ENCODE measurements at places on chromosomes 11 and 22. TPM values are rescaled to one million over a fixed set of nuclear protein-coding genes. Genes with fewer than 3 reads are reported as not detected.

- DNase-seq: no peak
These were observed 61.5 kb upstream of the EP300 start for GRCh38 chr22:41030891-41031290.

DNA sequence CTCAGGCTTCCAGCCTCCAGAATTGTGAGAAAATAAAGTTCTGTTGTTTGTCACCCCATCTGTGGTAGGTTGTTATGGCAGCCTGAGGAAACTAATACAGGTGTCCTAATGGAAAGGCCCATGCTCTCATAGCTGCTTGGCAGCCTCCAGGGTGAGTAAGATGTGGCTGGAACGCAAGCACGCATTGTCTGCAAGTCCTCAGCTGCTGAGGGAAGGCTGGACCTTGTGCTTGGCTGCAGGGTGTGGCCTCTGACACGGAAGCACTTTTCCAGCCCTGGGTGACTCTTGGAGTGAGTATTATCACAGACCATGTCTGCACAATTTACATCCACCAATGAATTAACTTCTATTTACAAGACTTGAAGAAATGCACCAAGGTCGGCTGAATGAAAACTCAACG is 44.4 kb upstream of the BARX2 start:
- no peak for DNase-seq

- no peak for DNase-seq
These were observed 48.3 kb upstream of the AMOTL1 start for GRCh38 chr11:94719876-94720275.

DNA sequence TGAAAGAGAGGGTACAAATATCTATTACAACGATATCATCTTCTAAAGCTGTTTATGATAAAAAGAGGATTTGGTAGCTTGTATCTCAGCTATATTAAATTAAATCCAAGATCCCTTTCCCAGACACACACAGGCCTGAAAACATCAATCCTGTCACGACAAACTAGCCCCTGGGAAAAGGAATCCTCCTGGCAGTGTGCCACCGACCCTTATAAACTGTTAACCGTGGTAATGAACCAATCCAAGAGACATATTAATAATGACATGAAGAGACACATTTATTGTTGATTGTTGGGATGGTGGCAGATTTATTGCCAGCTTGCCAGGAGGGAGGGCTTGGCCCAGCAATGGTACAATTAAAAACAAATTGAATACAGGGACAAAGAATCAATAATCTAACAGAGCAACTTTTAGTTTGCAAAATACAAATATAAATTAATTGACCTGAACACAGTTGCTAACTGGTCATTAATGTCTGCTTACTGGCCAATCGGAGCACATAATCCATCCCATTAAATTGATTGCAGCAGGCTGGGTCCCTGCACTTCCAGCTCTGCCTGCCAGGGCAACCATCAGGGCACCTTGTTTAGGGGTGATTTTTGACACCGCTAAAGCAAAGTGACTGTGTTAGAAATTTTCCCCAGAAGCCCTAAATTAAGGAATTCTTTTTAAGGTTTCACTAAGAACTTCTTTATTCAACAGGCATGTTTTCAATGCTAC is 887.6 kb downstream of the OPCML start:
- no peak for DNase-seq

DNA sequence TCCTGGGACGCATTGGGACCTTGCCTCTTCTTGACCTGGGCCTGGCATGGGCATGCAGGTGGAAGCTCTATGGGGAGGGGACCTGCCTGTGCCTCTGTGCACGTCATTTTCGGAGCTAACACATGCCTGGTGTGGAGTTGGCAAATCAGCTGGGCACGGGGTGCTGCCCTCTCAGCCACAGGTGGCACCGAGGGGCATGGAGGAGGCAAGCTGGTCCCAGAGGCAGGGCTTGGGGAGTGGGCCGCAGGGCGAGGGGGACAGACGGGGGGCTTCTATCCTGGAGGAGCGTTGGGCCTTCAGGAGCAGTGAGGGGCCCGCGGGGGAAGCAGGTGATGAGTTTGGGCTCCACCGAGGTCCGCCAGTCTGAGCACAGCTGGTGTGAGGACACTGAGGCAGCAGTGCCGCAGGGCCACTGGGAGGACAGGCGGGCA is 362.0 kb downstream of the TBC1D22A start:
- no peak for DNase-seq

DNA sequence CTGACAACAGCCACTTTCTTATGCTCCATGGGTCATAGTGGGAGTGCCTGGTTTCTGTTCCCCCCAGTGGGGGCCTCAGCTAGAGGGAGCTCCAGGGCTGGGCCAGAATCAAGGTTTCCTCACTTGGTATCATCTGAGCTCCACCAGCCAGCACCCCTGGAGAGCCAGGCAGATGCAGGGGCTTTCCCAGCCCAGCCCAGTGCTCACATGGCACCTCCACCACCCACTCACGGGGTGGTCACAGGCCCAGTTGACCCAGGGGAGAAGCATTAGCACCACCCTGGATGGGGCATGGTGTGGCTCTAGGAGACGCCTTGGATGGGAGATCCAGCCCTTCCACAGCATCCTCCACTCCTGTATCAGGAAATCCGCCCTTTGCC is 24.1 kb upstream of the WNT7B start:
- DNase-seq: no peak

DNA sequence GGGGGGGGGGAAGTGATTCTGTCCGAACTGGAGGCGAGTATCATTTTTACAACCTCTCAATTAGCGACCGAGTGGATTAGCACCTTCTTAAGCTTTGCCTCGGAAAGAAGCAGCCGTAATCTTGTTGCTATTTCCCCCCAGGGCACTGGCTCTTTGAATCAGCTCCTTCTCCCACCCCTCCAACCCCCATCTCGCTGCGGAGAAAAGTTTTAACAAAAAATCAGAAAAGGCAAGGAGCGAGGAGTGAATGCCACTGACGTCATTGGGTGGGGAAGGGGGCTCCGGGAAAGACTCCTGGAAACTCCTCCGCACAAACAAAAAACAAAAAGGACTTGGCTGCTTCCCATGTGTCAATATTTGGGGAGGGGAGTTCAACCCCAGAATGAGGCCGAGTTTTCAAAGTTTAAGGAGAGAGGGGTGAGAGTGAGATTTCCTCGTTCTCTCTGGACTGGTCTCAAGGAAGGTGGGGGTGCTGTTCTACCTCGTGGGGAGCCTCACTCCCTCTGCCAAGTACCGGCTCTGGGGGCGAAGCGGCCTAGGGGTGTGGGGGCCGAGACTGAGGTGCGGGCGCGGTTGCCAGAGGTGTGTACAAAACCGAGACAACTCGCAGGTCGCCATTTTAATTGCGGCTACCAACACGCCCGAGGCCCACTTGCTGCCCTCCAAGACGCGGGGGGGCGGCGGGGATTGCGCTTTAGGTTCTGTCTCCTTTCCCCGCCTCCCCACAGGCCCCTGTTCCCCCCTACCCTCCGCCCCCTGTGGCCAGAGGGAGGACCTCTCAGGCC is 2.5 kb upstream of the PAX6 start:
- DNase-seq: no peak

- no peak for DNase-seq
These were observed 114.9 kb upstream of the ALX4 start for GRCh38 chr11:44424841-44425240.

GRCh38 chr11:46759196-46759595 is 40.2 kb downstream of the F2 start:
- DNase-seq: no peak

GRCh38 chr22:35530700-35531099 is 9.9 kb upstream of the RASD2 start:
- no peak for DNase-seq

DNA sequence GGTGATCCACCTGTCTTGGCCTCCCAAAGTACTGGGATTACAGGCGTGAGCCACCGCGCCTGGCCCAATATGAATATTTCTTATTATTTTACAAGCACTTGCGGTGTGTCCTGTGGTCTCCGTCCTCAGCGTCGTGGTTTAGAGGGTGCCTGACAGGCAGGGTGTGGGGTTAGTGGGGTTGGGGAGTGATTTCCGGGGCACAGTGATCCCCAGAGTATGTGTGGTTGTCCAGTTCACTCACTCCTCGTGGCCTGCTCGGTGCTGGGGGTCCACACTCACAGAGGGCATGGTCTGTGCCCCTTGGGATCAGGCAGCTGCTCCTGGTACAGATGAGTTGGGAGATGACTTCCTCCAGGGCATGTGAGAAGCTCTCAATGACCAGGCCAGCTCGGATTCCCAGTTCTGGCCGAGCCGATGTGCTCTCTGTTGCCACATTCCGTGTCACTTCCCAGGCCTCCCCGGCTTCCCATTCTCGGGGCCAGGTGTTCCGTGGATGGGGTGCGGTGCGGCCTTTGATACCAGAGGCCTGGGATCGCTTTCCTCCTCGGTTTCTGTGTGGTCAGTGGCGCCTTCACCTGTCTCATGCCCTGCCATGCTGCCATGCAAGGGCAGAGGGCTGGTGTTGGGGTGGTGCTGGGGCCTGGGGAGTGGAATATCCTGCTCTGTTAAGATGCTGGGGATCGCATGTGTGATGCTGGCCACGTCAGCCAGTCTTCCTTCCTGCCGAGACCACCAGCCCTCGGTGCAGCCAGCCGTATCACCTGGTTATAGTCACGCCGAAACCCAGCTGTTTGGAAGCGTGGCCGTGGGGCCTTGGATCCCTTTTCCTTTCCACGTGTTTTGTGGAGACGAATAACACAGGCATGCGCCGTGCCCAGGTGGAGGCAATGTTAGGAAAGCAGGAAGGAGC is 39.6 kb downstream of the PARVB start:
- no peak for DNase-seq

DNA sequence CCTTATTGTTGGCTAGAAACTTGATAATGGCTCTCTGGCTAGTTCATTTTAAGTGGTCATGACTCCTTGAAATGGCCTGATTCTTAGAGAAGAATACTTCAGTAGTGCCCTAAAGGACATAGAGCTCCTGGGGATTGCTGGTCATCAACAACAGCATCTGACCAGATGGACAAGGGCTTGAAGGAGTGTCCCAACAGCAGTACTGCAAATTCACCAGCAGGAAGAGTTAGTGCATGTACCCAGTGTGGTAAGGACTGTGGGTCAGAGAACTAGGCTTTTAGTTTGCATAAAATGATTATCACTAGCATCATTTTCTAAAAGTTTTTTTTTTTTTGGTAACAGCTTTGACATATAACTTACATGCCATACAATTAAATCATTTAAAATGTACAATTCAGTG is 39.5 kb upstream of the CUL5 start:
- DNase-seq: no peak

- DNase-seq: no peak
These were observed 63.6 kb downstream of the NFAM1 start for GRCh38 chr22:42368379-42369249.

GRCh38 chr11:45646275-45646927 is 19.0 kb downstream of the CHST1 start:
- no peak for DNase-seq

- no peak for DNase-seq
These were observed 122.8 kb downstream of the OR4C45 start for GRCh38 chr11:50155508-50155907.

- no peak for DNase-seq
These were observed 6.0 kb downstream of the VSIG2 start for GRCh38 chr11:124745835-124746620.

DNA sequence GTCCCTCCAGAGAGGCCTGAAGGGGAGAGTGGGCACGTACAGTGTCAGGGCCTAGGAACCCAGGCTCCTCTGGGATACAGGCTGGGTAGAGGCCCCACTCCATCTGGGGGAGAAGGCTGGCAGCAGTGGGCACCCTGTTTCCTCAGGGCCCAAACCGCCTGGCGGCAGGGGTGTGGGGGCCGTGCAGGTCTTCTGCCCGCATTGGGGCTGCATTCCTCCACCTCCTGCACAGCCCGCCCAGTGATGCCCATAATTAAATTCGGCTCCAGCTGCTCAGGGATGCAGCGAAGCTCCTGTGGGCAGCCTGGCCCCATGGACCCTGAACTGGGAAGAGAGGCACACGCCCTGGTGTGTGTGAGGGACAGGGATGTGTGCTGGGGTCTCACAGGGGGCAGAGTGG is 35.4 kb downstream of the KCNQ1OT1 start:
- DNase-seq: no peak

GRCh38 chr22:32777987-32778386 is 23.5 kb upstream of the TIMP3 start:
- DNase-seq: no peak

DNA sequence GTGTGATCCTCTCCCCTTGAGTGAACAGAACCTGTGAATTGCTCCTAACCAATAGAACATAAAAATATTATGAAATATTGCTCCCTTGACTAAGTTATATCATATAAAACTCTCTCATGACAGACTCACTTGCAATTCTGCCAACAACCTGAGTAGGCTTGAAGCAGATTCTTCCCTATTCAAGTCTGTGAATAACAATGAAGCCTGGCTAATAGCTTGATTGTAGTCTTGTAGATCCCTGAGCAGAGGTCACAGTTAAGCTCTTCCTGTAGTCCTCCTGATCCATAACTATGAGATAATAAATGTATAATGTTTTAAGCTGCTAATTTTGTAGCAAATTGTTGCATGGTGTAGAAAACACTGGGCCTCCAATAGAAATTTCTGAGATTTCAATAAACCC is 540.1 kb upstream of the TENM4 start:
- DNase-seq: no peak

DNA sequence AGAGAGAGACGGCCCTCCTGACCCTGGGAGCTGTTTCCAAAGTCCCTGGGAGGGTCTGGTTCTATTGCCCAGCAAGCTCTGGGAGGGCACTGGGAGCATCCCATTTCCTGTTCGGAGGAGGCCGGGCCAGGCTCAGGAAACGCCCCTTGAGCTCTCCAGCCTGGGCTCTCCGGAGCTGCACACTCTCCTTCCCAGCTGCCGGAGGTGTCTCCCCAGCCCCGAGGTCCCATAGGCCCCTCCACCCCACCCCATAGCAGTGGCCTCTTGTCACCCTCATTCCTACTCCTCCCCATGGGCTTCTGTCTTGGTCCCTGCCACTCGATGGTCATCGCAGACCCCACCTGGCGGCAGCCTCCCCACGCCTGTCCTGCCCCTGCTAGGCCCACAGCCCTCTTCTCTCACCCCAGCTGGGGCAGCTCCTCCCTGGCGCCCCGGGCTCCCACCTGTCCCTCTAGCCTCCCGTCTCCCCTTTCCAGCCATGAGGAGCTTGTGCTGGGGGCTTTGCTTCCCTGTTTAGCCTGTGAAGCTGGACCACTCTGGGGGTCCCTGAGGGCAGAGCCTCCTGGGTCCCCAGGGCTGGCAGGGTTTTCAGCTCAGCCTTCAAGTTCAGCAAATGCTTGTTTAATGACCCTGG is 2.8 kb downstream of the TSPAN32 start:
- DNase-seq: no peak

CST6 gene
- not detected for total RNA-seq

PIWIL4 gene
- total RNA-seq: 0.92 TPM

PATL1 gene
- 24.5 TPM for total RNA-seq

C11orf21 gene
- 66.5 TPM for total RNA-seq

RASGRP2 gene
- total RNA-seq: 44.5 TPM

MS4A15 gene
- total RNA-seq: not detected
